ENCODE measurements at places on chromosomes 3 and 15.

GRCh38 chr15:92361321-92362000 is 32.2 kb upstream of the ST8SIA2 start:
- no peak for DNase-seq

DNA sequence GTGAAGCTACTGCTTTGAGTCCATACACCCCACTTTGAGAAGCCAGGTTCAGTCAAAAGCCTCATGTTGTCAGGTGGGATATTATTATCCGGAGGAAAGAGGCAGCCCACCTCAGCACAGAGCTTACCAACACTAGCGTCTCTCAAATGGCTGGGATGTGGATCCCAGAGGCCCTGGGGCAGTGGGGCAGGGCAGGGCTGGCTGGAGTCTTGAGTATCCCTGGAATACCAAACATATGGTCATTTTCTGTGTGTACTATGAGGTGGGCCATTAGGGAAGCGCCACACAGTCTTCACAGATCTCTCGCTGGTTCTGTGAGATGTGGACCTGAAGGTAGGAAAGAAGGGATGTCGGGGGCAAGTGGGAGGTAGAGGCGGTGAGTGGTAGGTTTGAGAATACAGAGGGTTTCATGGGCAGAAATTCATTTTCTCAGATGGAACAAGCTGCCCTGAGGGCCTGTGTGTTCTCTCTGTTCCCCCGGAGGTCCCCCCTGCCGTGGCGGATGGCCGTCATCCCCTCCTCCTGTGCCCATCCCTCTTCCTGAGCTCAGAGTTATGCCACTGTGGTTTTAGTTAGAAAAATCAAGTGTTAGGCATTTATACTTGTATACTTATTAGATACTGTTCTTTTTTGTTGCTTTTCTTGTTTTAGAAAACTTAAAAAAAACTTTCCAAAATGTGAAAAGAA is 66.4 kb downstream of the USP13 start:
- DNase-seq: no peak

- DNase-seq: no peak
Observed at GRCh38 chr3:144402430-144402829, 430.8 kb downstream of the DIPK2A start.

GRCh38 chr15:94125698-94126097 is 105.7 kb upstream of the MCTP2 start:
- no peak for DNase-seq

DNA sequence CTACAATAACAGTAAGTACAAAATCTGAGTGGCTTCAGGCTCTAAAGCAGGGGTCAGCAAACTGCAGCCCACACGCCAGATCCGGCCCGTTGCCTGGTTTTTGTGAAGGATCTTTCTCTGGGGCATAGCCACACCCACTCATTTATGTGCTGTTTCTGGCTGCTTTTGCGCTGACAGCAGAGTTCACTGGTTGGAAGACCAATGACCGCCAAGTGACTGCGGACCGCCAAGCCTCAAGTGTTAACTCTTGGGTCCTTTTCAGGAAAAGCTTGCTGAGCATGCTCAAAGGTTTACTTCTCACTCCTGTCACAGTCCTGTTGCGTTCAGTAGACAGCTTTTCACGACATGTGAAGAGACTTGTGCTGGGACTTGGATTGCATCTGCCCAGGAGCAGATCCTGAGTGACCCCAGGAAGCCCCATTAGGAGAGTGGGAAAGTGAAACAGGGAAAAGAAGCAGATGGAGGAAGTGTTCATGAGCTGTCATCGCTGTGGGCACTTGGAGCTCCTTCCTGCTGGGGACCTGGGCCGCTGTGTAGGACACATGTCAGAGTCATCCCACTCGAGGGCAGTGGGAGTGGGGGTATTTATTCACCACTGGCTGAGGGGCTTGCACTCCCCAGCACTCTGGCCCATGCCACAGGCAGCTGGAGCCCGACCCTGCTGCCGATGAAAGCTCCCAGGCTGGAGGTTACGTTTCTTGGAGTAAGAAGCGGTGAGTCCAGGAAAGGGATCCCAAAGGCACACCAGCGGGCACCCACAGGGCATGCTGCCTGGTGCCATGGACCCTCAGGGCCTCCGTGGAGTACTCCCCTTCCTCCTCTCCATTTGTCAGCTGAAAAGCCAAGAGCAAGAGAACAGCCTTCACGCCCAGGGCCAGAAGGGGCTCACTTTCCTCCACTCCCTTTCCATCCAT is 249.1 kb downstream of the PLCL2 start:
- DNase-seq: no peak

DNA sequence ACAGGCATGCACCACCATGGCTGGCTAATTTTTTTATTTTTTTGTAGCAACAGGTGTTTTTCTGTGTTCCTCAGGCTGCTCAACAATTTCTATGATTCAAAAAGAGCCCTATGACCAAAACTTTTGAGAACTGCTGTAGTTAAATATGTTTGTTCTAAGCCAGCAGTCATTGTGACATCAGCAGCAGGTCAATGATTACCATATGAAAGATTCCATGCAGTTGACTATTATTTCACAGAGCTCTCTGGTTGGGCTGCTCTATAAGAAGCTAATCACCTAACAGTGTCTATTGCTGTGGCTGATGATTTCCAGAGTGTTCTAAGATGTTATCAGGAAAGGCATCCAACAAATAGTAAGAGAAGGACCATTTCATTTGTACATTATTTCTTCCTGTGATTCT is at the start of gene CCDC54:
TSS of gene CCDC54 (plus strand) at position 289 of the 400 bp plus-strand sequence. CDS start 149 bp downstream, outside the sequence.
- DNase-seq: no peak

- no peak for DNase-seq
Observed at GRCh38 chr3:185120126-185120525, 32.7 kb downstream of the C3orf70 start.

DNA sequence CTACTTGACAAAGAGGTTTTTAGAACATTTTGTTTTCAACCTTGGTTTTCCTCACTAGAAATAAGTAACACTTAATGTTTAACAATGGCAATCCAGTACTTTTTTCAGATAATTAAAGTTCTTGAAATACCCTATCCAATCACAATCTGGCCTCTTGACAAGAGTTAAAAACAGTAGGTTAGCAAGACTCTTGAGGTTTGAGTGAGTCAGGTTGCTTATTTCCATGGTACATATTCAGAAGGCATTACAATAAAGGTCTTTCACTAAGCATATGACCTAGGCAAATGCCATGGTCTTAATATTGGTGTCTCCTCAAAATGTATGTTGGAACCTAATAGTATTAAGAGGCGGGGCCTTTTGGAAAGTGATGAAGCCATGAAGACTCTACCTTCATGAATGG is 5.6 kb downstream of the SUCNR1 start:
- DNase-seq: no peak

- DNase-seq: no peak
Observed at GRCh38 chr3:118912188-118912587, 122.5 kb downstream of the IGSF11 start.

DNA sequence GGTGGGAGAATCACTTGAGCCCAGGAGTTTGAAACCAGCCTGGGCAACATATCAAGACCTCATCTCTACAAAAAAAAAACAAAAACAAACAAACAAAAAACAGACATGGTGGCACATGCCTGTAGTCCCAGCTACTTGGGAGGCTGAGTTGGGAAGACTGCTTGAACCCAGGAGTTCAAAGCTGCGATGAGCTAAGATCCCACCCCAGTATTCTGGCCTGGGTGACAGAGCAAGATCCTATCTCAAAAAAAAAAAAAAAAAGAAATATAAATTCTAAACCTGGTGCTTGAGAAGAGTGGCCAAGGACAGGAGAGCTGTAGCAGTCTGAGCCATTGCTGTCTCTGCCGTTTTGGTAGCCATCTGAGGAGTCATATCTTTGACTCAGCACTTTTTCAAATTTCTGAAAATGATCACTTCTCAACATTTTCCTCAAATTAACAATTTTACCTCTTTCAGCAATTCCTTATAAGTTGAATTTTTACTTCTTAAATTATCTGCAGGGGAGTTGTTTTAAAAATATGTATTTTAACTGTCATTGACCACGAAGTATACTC is 3.6 kb upstream of the DENND4A start:
- no peak for DNase-seq

DNA sequence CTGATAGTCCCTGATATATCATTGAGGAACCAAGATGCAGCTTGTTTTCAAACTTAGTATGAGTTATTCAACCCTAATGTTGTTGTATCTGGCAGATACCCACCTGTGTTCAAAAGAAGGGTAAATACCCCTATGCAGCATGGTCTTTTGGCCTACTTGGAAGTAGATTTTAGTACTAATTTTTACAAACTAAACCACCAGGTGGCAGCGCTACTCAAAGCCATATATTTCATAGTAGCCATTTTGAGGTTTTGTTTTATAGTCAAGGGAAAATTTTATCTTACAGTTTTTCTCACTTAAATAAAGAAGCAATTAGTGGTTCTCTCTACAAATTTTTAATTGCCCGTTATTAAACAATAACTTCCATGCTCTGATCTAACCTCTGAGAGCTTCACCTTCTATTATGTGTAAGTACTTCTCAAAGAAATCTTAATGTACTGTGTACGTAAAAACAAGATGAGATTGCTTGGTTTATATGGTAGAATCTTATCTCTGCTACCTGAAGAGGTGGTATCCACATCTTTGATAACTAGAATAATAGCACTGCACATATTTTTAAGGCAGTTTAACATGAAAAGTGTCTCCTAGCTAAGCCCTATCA is 31.5 kb upstream of the MLF1 start:
- DNase-seq: peak; percentile 34

DNA sequence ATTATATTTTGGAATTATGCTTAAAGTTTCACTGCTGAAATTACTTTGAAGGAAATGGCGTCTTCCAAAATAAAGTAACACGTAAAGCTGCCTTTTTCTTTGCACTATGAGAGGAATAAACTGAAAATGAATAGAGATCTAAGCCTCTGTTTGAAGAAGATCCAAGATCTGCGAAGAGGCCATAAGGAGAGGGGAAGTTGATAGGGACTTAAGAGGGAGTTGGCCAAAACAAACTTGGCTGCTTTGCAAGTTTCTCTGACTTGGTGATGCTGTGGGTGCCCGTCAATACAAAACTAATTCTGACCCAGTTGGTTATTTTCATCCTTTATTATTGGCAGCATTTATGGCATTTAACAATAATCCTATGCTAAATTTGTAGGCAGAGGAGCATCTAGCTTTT is 190.2 kb upstream of the GBE1 start:
- no peak for DNase-seq

- DNase-seq: no peak
Observed at GRCh38 chr3:74510261-74510818, 104.1 kb downstream of the CNTN3 start.

DNA sequence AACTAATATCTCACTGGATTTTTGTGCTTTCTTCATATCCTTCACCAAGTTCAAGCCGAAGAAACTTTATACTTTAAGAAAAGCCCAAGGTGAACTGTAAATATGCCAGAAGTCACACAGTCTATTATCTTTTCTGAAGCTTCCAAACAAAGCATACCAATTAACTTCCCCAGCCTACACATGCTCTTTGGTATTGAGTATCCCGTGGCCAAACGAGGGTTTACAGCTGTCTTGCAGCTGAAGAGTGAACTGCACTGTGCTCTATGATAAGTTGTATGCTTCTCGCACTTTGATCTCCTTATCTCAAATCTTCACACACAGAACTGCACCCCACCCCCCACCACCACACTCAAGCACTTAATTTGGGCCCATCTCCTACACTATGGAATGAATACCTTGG is 215.6 kb upstream of the VEPH1 start:
- DNase-seq: no peak

DNA sequence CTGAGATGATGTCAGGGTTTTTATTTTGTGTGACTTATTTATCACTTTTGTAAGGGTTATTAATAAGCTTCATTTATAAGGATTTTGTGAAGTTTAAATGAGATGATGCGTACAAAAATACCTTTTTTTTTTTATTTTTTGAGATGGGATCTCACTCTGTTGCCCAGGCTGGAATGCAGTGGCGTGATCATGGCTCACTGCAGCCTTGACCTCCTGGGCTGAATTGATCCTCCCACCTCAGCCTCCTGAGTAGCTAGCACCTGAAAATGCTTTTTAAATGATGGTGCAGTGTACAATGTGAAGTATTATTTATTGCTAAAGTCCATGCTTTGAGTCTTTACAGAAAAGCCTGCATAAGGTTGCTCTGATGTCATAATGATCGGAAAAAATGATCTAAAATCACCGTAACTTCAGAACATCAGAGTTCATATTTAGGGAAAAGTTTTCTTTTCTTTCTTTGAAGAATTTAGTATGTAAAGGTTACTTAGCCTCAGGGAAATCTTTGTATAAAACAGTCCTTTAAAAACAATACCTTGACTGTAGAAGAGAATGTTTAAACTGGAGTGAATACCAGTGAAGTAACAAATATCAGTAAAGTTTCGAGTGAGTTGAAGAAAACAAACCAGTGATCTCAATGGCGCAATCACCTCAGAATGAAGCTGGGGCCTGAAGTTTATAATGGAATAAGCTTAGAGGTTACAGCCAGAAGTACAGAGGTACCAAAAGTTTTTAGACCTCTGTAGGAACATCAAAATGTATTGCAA is 29.7 kb downstream of the TCF12 start:
- DNase-seq: no peak

- DNase-seq: no peak
Observed at GRCh38 chr3:164498917-164499316, 579.4 kb downstream of the SI start.

DNA sequence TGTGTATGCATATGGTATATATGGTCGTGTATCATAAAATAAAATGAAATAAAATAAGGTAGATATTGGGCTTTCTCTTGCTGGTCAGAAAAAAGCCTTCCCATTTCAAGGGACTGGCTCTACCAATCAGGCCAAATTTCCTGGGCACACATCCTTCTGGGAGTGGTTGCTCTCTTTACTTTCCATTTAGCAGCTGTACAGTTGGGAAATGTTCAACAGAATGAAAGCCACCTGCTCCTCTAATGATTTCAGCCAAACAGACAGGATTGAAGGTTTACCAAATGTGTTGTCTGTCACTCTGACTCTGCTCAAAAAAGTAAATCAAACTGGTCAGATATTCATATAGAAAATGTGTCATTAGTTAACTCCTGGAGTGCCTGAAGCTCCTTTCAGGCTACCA is 380.4 kb downstream of the ROBO2 start:
- DNase-seq: no peak

GRCh38 chr3:112476346-112476745 is 22.9 kb downstream of the BTLA start:
- DNase-seq: no peak

GRCh38 chr3:10983219-10983916 is 9.2 kb upstream of the SLC6A1 start:
- no peak for DNase-seq

- DNase-seq: no peak
Observed at GRCh38 chr3:129556890-129557547, 14.0 kb downstream of the H1-8 start.

- no peak for DNase-seq
Observed at GRCh38 chr15:77921664-77922063, 155.8 kb downstream of the TBC1D2B start.

DNA sequence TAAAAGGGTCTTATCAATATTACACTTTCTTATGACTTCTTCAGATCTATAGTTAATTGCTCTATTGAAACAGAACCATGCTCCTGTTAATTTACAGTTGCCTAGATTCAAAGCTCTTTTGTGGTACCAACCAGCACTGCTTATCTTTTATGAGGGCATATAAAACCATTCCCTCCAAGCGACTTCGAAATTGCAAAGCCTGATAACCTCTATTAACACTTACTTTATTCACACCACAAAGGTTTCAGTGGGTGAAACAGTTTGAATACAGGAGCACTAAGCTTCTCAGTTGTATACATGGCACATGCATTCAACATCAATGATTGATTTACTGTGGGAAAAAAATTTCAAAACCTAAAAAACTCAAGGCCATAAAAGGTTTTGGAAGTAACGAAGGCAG is 74.9 kb upstream of the PPIB start:
- DNase-seq: no peak

GRCh38 chr3:69738315-69738714 is 949 bp upstream of the MITF start:
- no peak for DNase-seq

Data from activated naive CD4-positive, alpha-beta T cell treated with anti-CD3 and anti-CD28 coated beads, Interleukin-2, amount 50 U/mL, for 16 hours (primary cell).